ENCODE measurements at places on chromosomes 3 and 15.

DNA sequence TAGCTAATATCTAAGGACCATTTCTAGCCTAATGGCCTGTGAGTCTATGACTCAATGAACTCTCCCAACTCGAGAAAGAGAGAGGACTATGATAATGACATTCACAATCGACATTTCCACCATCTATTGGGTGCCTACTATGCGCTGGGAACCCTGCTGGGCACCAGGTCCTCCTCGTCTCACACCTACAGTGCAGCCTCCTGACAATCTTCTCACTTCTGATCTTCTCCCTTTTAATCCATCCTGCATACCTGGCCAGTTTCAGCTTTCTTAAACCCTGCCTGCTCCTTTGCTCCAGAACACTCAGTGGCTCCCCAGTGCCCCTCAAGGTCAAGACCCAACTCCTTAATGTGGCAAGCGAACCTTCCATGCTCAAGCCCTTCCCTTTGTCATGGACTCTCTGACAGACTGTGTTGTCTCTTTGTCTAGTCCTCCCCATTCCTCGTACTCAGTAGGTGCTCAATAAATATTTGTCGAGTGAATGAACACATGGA, 3.5 kb upstream of the SLC6A1 start:
- DNase-seq = no peak

DNA sequence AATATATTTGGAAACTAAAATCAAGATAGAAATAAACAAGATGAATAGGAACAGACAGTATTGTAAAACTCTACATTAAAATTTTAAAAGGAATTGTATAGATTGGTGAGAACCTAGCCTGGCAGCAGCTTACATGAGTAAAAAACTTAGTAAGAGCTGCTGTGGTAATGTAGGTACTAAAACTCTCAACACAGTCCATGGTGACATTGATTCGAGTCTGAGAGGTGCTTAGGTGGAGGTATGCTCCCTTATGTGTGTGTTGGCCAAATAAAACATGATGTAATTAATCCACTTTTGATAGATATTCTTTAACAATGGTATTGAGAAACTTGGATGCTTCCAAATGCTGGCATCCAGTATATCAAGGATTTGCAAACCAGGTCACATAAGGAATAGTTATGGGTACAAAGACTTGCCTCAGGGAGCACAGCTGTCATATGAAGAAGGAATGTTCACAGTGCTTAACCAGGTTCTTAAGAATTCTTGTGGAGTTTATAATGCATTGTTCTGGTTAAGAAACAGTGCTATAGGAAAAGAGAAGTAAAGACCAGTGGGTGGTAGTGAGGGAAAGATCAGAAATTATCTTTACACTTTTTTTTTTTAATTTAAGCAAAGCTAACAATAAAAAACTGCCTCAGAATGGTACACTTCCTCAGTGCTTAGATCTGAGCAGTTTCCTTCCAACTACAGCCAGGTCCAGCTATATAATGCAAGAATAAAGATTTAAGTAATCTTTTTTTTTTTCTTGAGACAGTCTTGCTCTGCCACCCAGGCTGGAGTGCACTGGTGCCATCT, 24.6 kb upstream of the IL20RB start:
- no peak for DNase-seq

DNA sequence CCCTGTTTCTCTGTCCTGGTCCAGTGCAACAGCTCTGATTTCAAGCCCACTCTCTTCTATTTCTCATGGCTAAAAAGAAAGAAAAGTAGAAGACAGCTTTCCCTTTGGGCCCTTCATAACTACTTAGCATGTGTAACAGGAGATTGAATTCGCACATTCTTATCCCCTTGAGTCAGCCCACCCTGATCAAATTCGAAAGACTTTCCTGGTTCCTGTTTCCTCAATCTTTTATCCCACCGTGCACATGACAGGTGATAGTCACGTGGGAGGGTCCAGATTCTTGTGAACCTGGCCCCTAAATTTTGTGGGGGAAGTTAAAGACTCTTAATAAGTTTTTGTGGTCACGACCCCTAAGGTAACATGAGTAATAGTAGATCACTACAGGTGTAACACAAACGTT, 4.7 kb upstream of the CCDC54 start:
- DNase-seq = no peak

DNA sequence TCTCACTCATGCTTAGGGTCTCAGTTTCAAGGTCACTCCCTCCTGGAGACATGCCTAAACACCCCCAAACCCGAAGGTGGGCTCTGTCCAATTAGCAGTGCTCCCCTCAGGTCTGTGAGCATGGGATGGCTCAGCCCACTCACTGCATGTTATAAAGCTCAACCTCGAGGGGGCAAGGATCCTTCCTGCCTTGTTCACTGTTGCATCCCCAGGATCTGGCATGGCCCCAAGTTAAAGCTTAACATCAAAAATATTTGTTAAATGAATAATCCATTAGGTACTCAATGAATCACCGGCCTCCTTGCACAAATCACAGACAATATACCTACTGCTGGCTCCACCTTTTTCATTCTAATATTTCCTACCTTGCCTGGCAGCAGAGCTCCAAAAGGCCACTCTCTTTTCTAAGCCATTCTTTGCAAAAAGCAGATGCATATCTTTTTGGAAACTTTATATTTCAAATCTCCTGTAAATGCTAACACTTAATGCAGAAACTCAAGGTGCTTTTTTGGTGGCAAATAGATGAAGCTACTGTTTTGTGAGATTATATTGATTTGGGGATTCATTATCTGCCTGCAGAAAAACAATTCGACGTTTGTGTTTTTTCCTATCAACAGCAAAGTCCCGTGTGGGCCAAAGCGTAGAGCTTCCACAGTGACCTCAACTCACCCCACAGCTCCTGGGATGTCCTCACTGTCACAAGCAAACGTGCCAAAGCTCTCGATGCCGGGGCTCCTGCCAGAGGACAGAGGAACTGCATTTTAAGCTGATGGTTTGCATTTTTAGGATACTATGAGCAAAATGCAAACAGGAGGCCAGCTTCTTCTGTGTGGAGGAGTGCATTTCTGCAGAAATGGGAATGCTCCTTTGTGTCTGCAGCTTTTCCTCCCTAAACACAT, 35.4 kb downstream of the PCOLCE2 start:
- DNase-seq = no peak

- peak; percentile 95 for DNase-seq
These were observed 15.0 kb upstream of the ZBED2 start for GRCh38 chr3:111610189-111610588.

DNA sequence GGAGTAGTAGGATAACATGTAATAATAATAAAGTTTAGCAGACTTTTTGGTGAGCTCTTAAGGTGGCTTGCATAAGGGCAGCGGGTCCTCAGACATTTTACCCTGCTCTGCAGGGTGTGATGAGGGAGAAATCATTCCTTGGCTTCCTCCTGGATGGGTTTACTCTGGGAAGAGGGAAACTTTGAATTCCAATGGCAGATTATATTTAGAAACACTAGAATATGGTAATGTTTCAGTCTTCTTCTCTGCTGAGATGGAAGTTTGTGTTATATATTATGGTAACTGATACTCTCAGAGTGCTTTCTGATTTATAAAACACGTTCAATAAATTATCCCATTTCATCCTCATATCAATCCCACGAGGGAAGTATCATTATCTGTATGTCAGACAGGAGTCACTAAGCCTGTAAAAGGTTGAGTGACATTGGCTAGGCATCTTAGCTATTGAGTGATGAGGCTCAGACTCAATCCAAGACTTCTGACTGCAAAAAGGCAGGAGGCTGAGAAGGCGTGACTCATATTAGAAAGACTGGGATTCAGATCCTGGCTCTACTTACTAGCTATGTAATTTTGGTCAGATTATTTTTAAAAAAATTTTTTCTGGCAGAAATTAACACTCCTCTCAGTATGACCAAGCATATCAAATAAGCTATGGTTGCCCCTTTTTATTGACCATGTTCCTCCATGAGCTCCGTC, 19.3 kb downstream of the PDIA5 start:
- no peak for DNase-seq

DNA sequence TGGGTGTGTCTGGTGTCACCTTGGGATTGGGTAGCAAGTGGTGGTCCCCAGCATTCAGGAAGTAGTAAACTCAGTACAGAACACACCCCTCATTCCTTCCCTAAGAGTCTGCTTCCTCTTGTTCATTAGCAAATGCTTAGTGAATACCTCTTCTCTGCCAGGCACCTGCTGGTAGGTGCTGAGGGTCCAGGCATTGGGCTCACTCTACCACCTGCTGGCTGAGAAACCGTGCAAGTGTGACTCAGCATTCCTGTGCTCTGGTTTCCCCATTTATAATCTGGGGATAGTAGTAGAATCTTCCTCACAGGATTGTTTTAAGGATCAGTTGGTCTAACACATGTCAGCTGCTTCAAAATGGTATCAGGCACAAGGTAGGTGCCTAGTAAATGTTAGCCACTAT, 4.8 kb downstream of the SHF start:
- no peak for DNase-seq

GRCh38 chr3:172203522-172204258, 164.3 kb downstream of the FNDC3B start:
- DNase-seq = no peak

- DNase-seq = no peak
These were observed 1.6 kb upstream of the ATOSA start for GRCh38 chr15:52680761-52681160.

- peak; percentile 28 for DNase-seq
These were observed 275.9 kb downstream of the UBE2E2 start for GRCh38 chr3:23479026-23479425.

- DNase-seq = no peak
These were observed at the start of gene FLNB for GRCh38 chr3:58008141-58009025. Gene FLNB, plus strand, starts transcription at chr3:58008422. Its CDS starts 143 bp downstream, at chr3:58008565.

GRCh38 chr3:73389928-73390327, 234.8 kb downstream of the PDZRN3 start:
- no peak for DNase-seq

GRCh38 chr3:94009608-94010007, 18.8 kb downstream of the STX19 start:
- DNase-seq = no peak

GRCh38 chr3:34263101-34263621, 464.7 kb downstream of the PDCD6IP start:
- no peak for DNase-seq

DNA sequence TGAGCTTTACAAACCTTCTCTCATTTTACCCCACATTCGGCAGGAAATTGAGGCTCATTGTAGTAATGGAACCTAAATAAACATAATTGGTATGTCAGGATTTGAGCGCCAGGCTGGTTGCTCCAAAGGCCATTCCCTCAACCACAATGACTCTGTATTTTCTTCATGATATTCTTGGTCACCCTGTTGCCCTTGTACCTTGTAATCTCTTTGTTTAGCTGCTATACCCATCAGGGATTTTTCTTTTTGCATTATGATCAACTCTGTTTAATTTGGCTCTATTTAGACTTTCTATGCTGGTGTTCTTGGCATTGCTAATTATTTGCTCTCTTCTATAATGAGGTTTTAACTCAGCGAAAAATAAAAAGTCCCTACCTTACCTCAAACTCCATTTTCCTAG, 29.8 kb downstream of the DUOX2 start:
- DNase-seq = no peak

- no peak for DNase-seq
These were observed 65.2 kb upstream of the SEC13 start for GRCh38 chr3:10386121-10386520.

Measured in Jurkat, Clone E6-1 (cell line).